Natural killer cell (primary cell): ENCODE measurements at places on chromosomes 6 and 20.

DNA sequence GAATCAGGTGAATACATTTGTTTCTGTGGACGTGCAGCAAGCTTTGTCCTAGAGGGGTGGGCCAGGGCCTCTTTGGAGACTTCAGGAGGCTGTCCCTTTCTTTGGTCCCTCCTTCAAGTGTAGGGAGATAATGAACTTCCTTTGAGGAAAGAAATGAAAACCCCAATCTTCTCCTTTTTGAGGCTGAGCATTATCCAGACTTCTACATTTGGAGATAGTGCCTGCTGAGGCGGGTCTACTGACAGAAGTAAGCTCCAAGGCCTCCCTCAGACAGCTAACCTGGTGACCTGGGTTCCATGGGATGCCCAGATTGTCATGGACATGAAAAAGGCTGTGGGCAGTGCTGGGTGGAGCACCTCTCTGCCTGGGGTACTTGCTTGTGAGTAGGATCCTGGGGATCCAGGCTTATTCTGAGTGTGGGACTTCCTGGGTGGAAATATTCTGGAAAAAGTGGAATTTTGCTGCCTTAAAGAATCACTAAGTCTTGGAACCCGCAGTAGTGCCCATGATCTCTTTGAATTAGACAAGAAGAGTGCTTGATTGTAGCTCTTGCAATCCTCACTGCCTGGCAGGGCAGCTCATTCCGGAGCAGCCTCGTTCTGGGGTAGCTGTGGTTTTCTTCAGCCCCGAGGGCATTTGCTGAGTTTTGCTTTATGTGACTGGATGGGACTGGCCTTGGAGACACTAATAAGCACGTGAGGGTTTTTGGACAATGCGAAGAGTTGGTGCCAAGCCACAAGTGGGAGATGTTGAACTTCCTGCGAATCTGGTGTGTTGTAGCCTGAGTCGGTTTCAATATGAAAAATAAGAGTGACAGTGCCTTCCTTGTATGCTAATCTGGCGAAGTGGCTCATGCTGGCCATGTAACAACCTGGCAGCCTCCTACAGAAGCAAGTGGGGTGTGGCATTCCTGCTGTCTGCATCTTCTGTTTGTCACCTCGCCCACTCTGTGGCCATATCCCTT, 28.1 kb downstream of the SNRNP48 start:
- DNase-seq, result no peak

- no peak for DNase-seq
These were observed 729 bp downstream of the TSPYL4 start for GRCh38 chr6:116253188-116253504.

DNA sequence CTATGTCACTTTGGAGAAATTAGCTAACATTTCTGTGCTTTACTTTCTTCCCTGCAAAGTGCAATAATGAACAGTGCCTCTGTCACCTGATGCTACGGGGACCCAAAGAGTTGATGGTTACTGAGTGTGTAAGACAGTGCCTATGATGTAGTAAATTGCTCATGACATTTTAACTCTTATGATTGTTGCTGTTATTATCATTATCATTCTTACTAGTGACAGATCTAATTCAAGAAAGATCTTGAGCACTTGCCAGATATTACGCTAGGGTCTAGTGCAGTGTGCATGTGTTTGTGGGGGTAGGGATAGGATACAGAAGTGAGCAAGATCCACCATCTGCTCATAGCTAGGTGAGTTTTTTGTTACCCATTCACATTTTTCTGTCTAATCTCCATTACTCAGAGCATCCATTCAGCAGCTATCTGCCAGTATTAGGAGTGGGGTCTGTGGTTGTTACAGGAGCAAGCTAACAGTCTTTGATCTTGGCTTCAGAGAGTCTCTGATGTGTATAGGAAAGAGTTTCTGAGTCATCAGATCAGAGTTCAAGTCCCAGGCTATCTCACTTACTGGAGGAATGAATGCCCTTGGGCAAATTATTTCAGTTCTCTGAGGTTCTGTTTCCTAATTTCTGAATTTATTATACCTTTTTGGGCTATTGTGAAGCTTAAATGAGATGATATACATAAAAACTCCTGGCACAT, 33.1 kb upstream of the DAAM2 start:
- DNase-seq, result no peak

GRCh38 chr6:135566311-135567068, 69.0 kb upstream of the AHI1 start:
- no peak for DNase-seq

GRCh38 chr6:30219244-30219643, 6.0 kb upstream of the TRIM26 start:
- peak; percentile 81 for DNase-seq

GRCh38 chr20:32233286-32233685, 25.6 kb downstream of the POFUT1 start:
- DNase-seq, result no peak
